ENCODE measurements at places on chromosomes 6 and 20.

- peak; percentile 78 for DNase-seq
Observed at GRCh38 chr6:76264468-76264867, 192.0 kb upstream of the IMPG1 start.

- DNase-seq: no peak
Observed at GRCh38 chr6:130409418-130410100, 43.7 kb downstream of the TMEM200A start.

GRCh38 chr20:18977441-18977840, 163.9 kb downstream of the SCP2D1 start:
- no peak for DNase-seq

- no peak for DNase-seq
Observed at GRCh38 chr20:23630392-23630849, 7.3 kb downstream of the CST3 start.

- no peak for DNase-seq
Observed at GRCh38 chr6:158226655-158227512, 58.7 kb downstream of the GTF2H5 start.

DNA sequence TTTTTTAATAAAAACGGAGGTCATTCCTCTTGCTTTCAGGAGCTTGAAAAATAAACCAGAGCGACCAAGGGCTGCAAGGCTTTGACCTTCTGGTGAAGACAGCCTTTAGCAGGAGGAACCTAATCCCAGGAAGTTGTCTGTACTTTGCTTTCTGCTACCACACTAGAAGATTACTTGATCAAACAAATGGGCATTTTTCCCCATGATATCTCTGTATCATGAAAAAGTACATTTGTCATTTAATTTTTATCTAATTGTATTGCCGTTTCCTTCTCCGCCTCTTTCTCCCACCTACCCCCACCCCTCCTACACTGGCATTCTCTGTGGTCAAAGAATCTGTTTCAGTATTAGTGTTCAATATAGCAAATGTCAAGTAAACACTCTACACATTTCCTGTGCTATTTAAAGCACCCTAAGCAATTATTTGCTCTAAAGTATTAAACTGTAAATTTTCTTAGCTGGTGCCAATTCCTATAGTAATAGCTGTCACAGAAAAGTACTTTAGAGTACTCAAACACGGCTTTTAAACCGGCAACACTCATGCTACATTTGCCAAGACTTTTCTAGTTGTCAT, 29.7 kb downstream of the ATXN1 start:
- no peak for DNase-seq
